ENCODE measurements at places on chromosomes 5 and 9.

DNA sequence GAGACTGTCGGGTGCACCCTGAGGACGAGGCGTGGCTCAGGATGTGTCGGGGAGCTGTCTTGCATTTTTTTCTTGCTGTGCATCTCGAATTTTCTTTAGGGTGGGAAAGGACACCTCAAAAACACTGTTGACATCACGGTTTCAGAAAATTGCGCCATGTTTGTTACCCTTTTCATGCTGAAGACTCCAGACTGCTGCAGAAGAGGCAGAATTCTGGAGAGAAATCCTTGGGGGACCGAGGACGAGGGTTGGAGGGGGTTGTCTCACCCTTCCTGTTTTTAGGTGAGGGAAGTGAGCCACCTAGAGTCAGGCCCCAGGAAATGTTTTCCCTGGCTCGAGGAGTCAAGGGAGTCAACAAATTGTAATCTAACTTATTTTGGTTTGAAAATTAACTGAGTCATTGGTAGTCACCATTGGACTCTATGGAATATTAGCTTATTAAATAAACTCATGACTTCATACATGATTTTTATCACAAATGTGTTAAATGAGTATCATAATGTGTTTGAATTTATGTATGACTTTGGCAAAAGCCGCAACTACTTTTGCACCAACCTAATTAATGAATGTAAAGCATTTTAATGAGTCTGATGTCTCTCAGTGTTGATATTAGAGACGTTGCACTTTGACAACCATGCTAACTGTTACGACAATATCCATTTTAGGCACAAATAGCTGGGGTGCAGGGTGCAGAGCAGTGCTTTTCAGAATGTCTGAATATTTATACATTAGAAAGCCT lies 724 bp upstream of the LYSMD3 start:
- DNase-seq, result peak; percentile 85

DNA sequence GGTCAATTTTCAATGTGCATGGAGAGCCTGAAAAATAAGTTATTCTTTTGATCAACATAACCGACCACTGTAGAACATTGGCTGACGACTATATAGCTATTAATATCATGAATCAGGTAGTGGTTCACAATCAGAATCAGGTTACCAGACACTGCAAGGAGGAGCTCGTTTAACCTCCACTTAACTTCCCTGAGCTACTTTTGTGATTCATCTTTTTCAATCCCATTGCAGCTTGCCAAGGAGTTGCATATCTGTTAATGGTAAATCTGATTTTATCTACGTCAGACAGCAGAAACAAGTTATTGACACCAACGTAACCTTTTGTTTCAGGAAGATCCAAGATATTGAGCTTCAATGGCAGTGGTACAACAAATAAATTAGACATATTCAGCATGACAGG lies 2263.8 kb upstream of the ACO1 start:
- DNase-seq, result no peak

GRCh38 chr9:77304543-77304942 lies 127.2 kb downstream of the VPS13A start:
- DNase-seq, result no peak

- DNase-seq, result no peak
These were observed 240.2 kb downstream of the ARHGAP26 start for GRCh38 chr5:143010351-143010750.

- no peak for DNase-seq
These were observed 130.7 kb upstream of the NR3C1 start for GRCh38 chr5:143533978-143534760.
